ENCODE measurements at places on chromosomes 11 and 22. TPM values are rescaled to one million over a fixed set of nuclear protein-coding genes. Genes with fewer than 3 reads are reported as not detected.

The GGTLC2 gene
- not detected for polyA plus RNA-seq

The DENND6B gene
- 0.05 TPM for polyA plus RNA-seq

The CCDC34 gene
- polyA plus RNA-seq, result 1.5 TPM

The F2 gene
- not detected for polyA plus RNA-seq

The MAP6 gene
- polyA plus RNA-seq, result 0.32 TPM

The SYT13 gene
- polyA plus RNA-seq, result not detected

The TTC36 gene
- not detected for polyA plus RNA-seq

The PKP3 gene
- not detected for polyA plus RNA-seq

The TSKU gene
- not detected for polyA plus RNA-seq

The MICAL3 gene
- polyA plus RNA-seq, result 18.1 TPM

The SMTNL1 gene
- polyA plus RNA-seq, result not detected

The CTSW gene
- 1.4 TPM for polyA plus RNA-seq

DNA sequence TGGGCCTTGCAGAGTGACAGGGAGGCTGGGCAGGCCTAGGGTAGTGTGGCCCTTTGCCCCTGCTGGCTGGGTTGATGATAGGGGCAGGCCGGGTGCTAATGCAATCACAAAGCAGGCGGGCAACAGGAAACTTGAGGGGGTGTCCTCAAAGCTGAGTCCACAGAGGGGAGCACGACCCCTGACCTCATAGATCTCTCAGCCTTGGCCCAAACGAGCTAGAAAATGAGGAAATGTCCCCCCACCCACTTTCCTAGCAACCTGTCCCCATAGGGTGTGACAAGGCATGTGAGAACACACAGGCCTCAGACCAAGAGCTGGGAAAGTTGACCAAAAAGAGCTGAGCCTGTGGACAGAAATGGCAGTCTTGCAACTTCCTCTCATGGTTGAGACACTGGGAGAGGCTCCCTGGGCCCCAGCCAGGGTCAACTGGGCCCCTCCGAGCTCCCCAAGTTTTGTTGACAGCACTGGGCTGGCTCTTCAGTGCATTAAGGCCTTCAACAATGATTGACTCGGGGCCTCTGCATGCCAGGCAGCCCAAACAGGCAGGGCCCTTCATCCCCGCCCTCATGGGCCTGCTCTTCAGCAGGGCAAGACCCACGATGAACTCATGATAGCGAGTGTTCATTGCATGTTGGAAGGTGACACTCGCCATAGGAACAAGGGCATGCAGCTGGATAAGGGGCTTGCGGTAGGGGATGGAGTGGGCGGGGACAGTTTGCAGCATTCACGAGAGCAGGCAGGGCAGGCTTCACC lies 9.8 kb upstream of the SPI1 start:
- no peak for DNase-seq

DNA sequence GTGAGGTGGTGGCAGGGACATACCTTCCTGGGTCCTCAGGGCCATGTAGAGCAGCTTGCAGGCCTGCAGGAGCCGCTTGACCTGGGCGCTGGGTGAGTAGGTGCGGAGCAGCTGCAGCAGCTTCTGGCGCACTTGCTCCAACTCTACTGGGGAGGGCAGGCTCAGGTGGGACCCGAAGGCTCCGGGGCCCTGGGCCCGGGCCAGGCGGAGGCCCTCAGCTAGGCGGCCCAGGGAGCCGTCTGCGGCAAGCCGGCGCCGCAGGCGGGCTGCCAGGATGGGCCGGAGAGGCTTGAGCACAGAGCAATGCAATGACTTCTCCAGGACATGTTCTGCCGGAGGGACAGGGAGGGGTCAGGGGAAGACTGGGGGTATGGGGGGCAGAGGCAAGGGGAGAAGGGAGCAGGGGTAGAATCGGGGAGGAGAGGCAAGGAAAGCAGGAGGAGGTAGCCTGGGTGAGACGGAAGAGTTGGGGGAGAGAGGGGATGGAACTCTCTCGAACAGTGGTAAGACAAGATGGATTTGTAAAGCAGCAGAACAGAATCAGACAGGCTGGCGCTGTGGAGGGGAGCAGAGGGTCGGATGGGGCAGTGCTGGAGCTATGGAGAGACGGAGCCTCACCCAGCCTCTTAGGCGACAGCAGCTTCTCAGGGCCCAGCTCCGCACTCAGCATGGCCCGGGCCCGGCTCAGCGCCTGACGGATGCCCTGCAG lies 2.2 kb downstream of the RIN1 start:
- DNase-seq, result no peak

- DNase-seq, result no peak
Observed at GRCh38 chr11:133515107-133515506, 17.2 kb downstream of the OPCML start.

- no peak for DNase-seq
Observed at GRCh38 chr22:26608129-26608528, 9.7 kb downstream of the CRYBB1 start.

GRCh38 chr22:48667289-48667688 lies 1160.4 kb downstream of the BRD1 start:
- no peak for DNase-seq

DNA sequence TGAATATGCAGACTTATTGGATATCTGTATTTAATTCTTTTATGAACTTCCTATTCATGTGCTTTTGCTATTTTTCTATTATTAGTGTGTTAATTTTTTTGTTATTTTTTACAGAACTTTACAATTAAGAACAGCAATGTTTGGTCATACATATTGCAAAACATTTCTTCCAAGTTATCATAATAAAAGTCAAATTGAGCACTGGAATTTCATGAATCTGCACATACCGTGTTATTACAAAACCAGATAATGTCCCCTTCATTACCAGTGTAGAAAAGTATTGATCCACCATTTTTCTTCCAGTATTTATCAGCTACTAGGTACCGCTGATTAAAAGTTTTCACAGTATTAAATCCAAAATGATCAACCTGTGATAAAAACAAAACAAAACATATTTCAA lies 40.5 kb downstream of the PRCP start:
- no peak for DNase-seq

DNA sequence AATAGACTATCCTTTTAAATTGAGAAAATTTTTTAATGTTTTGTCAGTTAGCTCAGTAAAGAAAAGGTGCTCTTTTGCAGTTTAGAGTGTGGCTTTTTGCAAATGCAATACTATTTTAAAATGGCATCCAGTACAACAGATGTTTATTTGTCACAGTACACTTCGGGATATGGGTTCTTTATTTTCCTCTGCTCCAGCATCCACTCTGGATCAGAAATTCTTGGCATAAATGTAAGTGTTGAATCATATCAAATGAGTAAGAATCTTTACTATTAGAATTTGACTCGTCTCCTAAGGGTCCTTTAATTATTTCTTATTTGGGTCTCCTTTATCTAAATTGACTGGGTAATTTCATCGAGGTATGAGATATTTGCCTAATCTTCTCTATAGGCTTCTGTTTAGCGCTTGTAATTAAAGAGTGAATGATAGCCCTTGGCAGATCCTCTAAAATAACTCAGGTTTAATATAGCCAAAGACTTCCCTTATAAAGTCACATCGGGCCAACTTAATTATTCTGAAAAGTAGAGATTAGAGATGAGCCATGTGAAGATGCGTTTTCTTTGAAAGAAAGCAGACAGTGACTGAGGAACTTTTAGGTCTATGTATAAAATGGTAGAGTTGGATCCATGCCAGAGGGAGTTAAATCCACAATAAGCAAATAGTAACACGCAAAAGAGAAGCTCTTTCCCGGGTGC lies 132.7 kb downstream of the CASP12 start:
- no peak for DNase-seq

DNA sequence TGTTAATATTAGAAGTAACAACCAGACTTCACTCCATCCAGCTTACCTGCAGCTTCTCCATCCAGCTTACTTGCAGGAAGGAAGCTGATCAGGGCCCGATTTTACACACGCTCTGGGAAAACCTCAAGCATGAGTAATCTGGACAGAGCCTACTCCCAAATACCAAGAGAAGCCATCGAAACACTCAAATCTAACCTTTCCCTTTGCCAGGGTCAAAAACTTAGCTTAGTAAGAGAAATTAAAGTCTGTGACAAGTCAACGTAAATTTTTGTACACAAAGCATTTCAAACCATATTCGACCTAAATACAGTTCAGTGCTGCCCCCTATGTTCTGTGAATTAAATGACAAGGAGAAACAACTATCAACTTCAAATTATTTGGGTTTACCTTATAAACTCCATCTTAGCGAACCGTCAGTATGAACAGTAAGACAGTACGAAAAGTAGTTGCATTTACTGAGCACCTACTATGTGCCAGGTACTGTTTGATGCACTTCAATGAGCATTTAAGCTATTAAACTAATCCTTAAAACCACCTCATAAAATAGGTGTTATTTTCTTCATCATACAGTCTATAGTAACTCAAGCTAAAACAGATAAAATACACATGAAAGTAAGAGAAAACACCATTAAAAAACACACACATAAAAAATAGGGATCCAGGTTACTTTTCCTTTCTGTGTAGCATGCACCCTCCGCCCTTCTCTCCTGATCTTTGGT lies 36.9 kb downstream of the ARFGAP3 start:
- DNase-seq, result peak; percentile 36

DNA sequence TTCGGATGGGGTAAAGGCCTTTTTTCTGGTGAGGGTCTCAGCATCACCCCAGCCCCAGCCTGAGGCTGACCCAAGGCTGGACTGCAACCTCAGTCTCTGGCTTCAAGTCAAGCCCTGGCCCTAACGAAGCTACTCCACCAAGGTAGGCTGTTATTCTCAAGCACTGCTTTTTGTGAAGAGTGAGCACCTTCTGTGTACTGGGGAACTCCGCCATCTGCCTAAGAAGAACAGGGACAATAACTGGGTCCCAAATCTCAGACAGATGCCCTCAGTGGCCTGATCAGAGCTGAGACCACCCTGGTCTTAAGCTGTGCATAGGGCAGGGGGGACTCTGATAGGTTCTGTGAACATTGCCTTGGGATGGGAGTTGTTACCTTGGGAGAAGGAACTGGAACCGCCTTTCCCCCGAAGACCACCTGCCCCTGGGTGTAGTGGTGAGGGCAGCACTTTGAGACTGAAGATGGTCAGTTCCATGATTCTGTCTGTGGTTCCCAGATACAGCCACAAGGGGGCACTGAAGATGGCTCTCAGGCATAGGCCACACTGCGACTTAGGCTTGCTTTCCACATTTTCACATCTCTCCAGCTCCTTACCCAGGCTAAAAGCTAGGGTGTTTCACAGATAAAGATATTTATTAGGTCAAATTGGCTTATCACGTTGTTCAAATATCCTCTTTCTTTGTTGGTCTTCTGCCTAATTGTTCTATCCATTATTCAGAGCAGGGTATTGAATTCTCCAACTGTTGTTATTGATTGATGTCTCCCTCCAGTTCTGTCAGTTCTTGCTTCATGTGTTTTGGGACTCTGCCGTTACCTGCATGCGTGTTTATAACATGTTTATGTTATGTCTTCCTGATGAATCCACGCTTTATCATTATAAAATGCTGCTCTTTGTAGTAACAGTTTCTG lies 11.8 kb upstream of the UVRAG start:
- DNase-seq, result peak; percentile 63

DNA sequence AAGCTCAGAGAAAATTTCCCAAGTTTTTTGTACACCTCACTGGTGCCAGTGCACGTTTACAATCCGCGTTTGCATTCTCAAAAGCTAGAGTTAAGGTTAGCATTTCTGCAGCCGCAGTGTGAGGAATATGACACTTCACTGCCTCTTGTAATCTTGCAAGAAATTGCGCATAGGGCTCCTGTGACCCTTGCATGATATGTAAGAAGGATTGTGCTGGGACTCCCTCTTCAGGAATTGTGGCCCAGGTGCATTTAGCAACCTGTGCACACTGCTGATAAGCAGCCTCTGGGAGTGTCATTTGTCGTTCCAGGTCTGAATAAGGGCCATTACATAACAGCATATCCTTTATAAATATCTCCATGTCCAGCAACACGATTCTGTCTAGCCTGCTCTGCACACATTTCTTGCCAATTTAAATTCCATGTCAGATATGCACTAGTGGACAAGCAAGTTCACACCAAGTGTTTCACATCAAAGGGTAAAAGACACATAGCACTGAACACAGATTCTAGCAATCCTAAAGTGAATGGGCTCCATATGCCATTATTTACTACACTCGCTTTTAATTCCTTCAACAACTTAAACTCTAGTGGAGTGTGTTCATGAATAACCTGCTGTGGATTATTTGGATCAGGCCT lies 69.2 kb upstream of the INCENP start:
- DNase-seq, result no peak

- DNase-seq, result no peak
Observed at GRCh38 chr22:21633481-21633880, 921 bp downstream of the CCDC116 start.

DNA sequence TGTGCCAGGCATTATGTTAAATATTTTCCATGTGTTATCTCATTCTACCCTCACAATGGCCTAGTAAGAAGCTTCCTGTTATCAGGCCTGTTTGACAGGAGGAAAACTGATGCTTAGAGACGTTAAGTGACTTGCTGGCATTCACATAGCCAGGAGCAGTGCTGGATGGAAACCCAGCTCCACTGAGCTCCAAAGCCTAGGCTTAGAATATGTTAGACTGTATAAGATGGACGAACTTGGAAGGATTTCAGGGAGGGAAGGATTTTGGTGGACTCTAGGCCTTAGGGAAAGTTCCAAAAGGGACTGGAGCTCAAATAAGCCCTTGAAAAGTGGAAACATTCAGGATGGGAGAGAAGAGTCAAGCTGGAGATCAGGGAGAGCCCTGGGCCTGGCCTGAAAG lies 2.1 kb downstream of the CD44 start:
- no peak for DNase-seq

GRCh38 chr11:95091663-95092180 lies 2.1 kb downstream of the ENDOD1 start:
- DNase-seq, result no peak

- peak; percentile 53 for DNase-seq
Observed at GRCh38 chr11:47399860-47400767, 8.3 kb upstream of the SLC39A13 start.

DNA sequence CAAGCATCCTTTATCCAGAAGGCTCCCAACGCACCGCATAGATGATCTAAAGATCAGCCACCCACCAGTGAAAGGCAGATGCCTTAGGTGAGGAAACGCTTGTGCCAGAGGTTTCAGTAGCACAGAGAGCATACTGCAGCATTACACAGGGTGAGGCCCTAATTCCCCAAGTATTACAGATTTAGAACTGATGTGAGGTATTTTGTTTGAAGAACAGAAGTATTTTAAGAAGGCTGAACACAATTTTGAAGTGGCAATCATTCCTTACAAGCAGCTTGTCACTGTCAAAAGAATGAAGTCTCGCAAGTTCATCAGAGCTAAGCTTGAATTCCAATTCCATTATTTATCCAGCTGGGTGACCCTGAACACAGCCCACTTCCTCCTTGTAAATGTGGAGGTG lies 70.0 kb upstream of the FAT3 start:
- no peak for DNase-seq

- no peak for DNase-seq
Observed at GRCh38 chr11:102396708-102397563, 49.9 kb downstream of the BIRC2 start.

DNA sequence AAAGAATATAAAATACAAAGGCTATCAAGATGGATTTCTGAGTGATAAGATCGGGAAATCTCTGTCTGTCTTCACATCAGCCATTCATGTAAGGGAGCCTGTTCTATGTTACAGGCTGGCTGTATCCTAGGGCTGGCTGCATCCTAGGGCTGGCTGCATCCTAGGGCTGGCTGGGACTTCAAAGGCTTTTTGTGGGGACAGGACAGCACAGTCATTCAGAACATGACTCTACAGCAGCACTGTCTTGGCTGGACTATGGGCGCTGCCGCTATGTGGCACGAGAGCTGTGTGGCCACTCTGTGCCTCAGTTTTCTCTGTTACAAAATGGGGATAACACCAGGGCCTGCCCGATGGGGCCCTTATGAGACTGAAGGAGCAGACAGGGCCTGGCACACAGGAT lies 10.2 kb downstream of the ADAMTS8 start:
- DNase-seq, result no peak

GRCh38 chr11:39990421-39990831 lies 1469.0 kb downstream of the LRRC4C start:
- DNase-seq, result no peak
